ENCODE measurements at places on chromosomes 11 and 22. TPM values are rescaled to one million over a fixed set of nuclear protein-coding genes. Genes with fewer than 3 reads are reported as not detected.

SAMM50 gene
- 69.3 TPM for polyA plus RNA-seq

MED19 gene
- polyA plus RNA-seq = 21.3 TPM

- no peak for DNase-seq
Observed at GRCh38 chr11:94199136-94200130, 70.8 kb downstream of the PANX1 start.

GRCh38 chr22:45163099-45163450 is 650 bp upstream of the NUP50 start:
- peak; percentile 24 for DNase-seq

GRCh38 chr11:61021661-61022212 is 50.3 kb downstream of the CD6 start:
- DNase-seq = no peak

All from renal pelvis (tissue), 12 donors.